Transverse colon (tissue), 4 donors: ENCODE measurements at places on chromosomes 16 and 17. TPM values are rescaled to one million over a fixed set of nuclear protein-coding genes. Genes with fewer than 3 reads are reported as not detected.

WFIKKN1 gene
- 13.1 TPM for total RNA-seq

DNA sequence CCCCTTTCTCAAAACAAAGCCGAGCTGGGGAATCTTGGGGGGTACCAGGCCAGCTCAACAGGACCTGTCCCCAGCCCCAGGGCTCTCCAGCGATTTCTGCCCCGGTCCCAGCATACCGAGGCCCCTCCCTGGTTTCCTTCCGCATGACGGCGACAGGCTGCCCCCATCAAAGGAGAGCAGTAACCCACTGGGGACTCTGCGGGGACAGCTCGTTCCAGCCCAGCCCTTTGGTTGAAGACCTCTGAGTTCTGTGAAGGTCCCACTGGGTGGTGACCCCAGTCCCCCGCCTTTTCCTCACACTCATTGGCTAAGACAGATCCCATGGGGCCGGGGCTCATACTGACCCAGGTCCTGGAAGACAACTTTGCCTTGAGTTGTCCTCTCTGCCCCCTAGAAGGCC is 4.1 kb downstream of the SMTNL2 start:
- DNase-seq: no peak

GRCh38 chr16:55713103-55713502 is 57.3 kb downstream of the SLC6A2 start:
- no peak for DNase-seq

DNA sequence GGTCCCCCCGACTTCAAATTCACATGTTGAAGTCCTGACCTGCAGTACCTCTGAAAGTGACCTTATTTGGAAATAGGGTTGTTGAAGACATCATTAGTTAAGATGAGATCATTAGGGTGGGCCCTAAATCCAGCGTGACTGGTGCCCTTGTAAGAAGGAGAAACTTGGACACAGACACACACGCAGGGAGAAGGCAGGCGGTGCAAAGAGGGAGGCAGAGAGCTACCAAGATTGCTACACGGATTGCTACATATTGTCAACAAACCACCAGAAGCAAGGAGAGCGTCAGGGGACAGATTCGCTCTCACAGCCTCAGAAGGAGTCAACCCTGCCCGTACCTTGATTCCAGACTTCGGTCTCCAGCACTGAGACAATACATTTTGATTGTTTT is 6.8 kb upstream of the WBP2 start:
- DNase-seq: no peak
